ENCODE measurements at places on chromosomes 3 and 15.

DNA sequence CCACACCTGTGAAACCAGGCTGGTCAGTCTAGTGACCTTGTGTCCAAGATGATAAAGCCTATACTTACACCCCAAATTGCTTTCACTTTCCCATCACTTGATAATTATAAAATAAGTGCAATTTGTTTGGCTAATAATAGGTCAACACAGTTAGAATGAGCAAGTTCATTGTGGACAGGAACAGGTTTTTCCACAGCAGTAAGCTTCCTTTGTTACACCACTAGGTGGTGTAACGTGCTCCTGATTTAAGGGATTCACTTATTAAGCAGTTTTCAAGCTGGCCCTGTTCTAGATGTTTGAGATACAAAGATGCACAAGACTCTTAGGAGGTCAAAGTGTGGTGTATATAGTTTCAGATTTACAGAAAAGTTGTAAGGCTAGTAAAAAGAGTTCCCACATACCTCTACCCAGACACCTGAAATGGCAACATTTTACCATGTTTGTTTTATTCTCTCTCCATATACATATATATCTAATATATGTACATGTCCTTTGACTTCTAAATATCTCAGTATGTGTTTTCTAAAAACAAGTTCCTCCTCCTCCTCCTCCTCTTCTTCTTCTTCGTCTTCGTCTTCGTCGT lies 6.8 kb upstream of the MFSD1 start:
- DNase-seq = peak; percentile 51

GRCh38 chr15:50764461-50765194 lies 878 bp downstream of the SPPL2A start:
- DNase-seq = peak; percentile 65

DNA sequence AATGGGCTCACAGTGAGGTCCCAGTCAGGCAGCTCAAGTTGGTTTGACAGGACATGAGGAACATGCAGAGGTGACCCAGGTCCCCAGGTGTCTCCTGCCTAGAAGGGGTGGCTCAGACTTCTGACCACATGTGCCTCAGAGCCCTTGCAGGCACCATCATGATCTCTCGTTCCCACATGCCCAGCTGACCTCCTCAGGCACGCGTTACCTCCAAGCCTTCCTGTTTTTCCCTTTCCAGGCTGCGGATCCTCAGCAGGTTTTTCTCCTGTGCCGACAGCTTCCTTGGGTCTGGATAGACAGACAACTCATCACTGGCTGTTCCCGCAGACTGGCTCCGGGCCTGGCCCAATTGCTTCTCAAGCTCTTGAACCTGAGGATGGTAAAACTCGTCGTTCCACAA lies 30.4 kb downstream of the CCDC13 start:
- no peak for DNase-seq

DNA sequence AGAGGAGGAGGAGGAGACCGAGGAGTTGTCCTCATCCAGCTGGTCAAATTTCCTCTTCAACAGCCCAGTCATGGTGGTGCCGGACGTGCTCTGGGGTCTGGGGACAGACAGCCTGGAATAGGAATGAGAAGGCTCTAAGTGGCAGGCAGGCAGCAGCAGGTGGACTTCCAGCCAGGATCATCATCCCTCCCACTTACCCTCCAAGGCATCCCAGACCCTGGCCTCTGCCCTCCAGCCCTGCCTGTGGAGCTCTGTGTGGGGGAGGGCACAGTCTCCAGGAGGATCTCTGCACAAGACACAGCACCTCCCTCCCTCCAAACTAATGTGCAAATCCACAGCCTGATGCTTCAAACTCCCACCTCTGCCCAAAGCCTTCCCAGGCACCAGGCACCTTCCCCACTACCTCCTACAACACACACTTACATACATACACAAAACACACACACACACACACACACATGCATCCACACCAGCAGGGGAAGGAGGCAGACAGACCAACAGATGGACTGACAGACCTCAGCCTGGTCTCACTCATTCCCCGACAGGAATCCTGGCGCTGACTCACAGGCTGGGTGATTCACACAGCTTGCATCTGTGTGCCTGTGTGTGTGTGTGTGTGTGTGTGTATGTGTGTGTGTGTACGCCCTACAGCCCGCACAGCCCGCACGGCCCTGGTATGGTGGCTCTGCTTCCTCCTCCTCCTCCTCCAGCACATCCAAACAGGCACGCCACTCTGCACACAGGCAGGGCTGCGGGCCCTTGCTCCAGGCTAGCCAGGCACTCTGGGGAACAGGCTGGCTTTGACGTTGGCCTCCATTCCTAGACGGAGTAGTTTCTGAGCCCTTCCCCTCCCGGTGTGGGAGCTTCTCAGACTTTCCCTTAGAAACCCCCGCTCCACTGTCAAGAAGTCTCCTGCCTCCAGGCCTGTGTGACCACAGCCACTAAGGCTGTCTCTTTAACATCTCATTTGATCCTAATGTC lies 6.5 kb downstream of the CSRNP1 start:
- DNase-seq = peak; percentile 71

- DNase-seq = no peak
These were observed 59.9 kb downstream of the CLSTN2 start for GRCh38 chr3:139994891-139995290.

GRCh38 chr3:23438657-23439056 lies 235.5 kb downstream of the UBE2E2 start:
- DNase-seq = no peak

DNA sequence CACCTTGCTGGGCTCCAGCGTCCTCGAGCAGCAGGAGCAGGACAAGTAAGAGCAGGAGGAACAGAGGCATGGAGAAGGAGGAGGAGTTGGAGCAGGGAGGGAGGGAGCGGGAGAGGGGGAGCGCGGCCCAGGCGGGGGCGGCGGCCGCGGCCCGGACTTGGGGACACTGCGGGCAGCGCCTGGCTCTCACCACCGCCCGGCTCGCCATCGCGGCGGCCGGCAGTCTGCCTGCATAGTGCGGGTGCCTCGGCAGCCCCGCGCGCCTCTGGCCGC lies 440 bp downstream of the DCBLD2 start:
- peak; percentile 63 for DNase-seq

GRCh38 chr3:168072323-168072650 lies 23.4 kb downstream of the GOLIM4 start:
- DNase-seq = no peak

GRCh38 chr3:188360364-188360881 lies 206.5 kb downstream of the LPP start:
- no peak for DNase-seq

GRCh38 chr15:88841236-88841635 lies 38.0 kb downstream of the ACAN start:
- no peak for DNase-seq

DNA sequence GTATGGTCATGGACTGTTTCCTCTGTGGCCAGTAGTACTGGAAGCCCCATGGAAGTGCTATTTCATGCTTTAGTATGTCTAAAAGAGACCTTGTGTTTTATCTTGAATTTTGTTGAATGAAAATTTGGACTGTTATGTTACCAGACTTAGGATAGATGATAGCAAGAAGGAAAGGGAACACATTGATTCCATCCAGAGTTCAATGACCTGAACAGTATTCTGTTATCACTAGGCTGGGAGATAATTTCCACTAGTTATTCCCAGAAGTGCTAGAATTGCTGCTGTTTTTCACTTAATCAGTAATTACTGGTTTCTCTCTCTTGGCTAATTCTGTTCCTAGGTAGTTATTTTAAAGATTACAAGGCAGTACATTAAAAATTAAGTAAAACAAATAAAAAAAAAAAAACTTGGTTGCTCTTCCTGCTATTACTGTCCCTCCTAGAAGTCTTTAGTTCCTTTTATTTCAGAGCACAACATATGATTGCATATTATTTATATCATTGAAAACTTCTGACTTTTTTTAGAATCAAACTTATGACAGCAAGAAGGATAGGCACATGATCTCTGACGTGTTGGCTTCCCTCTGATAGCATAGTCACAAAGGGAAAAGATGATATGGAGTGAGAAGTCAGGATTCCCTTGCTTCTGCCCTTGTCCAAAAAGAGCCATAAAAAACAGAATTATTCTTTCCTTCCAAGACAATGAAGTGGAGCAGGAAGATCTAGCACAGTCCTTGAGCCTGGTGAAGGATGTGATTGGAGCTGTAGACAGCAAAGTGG lies 72.2 kb downstream of the KLHL25 start:
- DNase-seq = no peak

DNA sequence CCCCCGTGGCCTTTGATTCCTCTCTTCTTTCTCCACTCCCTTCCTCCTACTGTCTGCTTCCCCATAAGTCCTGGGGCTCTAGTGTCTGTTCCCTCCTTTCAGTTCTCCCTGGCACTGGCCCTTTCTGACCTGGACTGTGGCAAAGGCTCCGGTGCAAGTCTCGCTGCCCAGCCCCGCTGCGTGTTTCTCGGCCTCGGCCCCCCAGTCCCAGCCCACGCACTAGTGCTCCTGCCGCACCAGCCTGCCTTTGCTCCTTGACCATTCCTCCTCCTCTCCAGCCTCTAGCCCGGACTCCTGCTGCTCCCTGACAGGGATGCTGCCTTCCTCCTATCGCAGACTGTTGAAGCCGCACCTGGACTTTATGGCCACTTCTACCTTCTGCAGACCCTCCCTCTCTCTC lies 2.1 kb downstream of the TM6SF1 start:
- DNase-seq = no peak

GRCh38 chr3:131907796-131908195 lies 127.0 kb downstream of the CPNE4 start:
- DNase-seq = no peak

DNA sequence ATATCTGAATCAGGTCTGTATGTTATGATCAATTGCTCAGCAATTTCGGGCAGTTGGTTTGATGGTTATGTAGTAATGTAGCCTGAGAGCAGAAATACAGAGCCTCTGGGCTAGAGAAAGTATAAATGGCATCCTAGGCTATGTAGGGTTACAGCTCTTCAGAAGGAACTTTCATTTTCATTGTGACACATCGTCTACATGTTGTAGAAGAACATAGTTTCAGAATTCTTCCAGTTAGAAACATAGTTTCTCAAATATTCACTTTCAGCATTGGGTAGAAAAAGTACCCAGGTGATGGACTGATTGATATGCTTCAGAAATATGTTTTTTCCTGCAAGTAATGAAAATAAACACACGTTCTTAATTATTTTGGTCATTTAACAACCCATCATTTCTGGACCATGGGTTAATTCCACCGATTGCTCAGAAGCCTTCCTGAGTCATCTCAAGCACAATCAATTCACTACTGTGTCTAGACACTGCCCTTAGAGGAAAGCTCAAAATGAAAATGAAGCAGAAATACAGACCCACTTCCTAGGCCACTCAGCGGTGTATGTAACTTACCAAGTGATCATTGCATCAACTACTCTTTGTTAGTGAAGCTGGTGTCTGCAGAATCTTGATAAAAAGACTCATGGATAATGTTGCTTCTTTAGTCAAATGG lies 88.8 kb upstream of the TSEN2 start:
- peak; percentile 67 for DNase-seq

GRCh38 chr15:101535170-101535902 lies 45.8 kb upstream of the PCSK6 start:
- no peak for DNase-seq

GRCh38 chr3:121505256-121505655 lies 40.5 kb downstream of the POLQ start:
- no peak for DNase-seq

GRCh38 chr3:9582332-9582731 lies 28.7 kb upstream of the LHFPL4 start:
- no peak for DNase-seq

GRCh38 chr15:40550341-40551037 lies 14.4 kb downstream of the CCDC32 start:
- no peak for DNase-seq

DNA sequence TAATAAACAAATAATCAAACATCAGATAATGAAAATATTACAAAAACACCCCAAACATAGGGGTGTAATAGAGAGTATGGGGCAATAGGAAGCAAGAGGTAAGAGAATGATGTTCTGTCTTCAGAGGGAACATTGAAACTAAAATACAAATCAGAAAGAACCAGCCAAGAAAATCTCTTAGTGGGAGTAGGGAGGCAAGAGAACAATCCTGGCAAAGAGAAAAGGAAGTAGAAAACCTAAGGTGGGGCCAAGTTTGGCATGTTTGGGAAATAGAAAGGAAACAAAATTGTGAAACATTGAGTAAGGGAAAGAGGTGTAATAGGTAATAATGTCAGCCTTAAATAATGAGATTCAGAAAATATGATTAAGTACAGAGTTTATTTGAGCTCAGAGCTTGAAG lies 467.1 kb downstream of the RBMS3 start:
- DNase-seq = no peak

DNA sequence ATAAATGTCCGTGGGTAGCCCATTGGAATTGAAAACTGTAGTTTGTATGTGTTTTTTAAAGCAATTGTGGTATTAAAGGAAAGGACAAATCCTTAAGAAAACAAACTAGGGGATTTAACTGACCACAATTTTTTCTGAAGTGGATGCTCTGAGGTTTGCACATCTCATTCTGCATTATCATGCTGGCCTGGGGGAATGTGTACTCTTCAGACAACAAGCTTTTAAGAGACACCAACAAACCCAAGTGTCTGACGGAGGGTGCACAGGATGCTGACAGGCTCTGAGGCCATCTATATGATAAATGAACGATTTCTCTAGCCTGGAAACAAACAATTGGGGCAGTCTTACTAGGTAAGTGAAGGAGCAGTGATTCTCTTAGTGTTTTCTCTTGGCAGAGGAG lies 9.1 kb downstream of the LINS1 start:
- no peak for DNase-seq

GRCh38 chr3:194123726-194124125 lies 12.2 kb upstream of the HES1 start:
- no peak for DNase-seq

DNA sequence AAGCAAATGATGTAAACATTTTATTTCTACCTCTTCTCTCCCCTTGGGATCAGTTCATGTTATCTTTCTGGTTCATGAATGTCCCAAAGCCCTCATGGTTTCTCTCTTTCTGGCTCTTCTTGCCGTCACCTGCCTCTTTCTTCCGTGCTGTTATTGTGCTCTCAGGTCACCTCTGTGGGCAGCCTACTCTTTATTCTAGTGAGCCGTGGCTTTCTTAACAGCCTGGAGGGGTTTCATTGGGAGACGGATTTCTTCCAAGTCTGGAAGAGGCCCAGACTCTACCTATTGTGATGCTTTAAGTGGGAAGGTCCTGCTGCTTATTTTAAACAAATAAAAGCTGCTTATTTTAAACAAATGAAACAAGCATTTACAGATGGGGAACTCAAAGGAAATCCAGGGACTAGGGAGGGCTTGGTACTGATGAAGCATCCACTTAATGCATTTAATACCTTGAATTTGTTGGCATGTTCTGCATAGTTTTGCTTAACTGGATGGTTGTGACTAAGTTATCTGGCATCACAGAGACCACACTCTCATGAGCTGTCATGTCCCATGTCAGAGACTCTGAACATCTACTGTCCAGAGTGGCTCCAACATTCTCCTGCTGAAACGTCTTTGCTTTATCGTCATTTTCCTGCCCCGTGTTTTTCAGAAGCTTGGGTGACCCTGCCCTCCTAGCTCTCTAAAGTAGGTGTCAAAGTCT lies 443.3 kb downstream of the GABRG3 start:
- no peak for DNase-seq

- DNase-seq = no peak
These were observed 302.7 kb downstream of the CTNNB1 start for GRCh38 chr3:41502023-41502422.

- no peak for DNase-seq
These were observed 159.1 kb downstream of the ATG7 start for GRCh38 chr3:11431319-11431718.

Data from OCI-M1 (cell line).